ENCODE measurements at places on chromosomes 12 and 14.

DNA sequence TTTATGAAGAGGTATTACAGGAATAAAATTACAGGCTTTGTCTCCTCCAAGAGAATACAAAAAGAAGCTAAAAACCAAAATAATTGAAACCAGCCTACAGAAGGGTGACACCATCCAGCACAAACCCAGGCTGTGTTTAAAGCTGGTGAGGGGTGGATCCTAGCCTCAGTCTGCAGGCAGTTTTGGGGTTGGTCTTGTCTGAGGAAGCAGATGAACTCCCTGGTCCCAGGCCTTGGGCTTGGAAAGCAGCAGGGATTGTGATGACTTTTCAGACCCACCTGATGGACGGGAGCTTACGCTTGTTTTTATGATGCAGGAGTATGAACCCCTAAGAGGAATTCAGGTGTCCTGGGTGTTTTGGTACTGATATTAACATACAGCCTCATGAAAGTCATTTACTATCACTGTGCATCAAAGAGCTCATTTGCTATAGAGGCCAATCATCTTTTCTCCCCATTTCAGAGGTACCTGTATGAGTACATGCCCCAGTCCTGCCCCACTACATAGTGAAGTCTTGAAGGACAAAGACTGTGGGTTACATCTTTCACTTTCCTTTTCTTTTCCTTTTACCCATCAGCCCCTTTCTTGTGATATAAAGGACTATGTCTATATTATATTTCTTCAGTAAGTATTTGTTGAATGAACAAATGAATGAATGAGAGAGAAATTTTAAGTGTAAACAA lies 18.1 kb downstream of the PRICKLE1 start:
- DNase-seq: no peak

DNA sequence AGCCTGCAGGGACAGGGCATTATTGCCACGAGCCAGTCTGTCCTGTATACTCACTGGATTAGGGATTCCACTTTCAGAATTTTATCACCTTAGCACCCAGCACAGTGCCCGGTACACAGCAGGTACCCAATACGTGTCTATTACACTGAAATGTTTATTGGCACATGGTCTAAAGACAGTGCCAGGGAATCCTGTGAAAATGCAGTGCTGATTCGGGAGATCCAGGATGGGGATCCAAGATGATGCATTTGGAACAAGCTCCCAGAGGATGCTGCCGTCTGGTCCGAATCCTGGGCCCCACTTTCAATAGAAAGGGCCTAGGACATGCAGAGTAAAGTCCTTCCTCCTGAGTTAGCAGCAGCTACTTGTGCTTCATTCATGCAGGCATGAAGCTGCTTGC lies 230.7 kb downstream of the CACNA1C start:
- DNase-seq: no peak

GRCh38 chr14:50040895-50041465 lies 75.4 kb downstream of the VCPKMT start:
- no peak for DNase-seq

DNA sequence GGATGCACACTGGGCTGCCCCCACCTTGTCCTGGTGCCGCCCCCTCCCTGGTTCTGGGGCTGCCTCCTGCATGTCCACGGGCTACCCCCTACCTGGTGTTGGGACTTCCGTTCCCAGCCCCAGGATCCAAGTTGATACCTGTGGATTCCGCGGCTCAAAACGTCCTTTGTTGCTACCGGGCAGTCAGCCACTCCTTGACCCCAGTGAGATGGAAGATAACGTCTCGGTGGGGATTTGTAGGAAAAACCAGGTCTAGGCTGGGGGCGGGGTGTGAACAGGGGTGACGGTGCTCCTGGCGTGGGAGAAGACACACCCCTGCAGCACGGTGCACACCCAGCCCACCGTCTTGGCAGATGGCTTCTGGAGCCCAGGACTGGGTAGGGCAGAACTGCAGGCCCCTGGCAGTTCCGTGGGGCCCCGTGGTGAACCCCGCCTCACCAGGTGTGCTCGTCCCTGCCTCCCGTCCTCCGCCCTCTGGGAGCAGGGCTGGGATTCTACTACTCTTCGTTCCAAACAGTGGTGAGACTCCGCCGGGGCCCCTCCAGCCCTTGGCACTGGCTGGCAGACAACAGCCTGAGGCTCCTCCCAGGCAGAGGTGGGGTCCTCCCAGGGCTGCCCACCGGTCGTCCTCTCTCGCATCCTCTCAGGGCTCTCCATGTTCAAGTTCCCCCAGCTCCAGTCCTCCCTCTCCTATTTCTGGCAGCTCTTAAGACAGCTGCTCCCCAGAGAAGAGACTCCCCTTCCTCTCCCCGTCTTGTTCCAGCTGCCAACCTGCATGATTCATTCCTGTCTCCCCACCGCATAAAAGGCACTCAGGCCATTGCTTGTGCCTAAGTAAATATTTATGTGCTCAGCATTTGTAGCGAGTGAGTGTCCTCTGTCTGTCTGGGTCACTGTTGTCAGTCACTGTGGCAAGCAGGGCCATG lies 75.5 kb downstream of the FBXL14 start:
- DNase-seq: peak; percentile 82

- no peak for DNase-seq
Measured at GRCh38 chr12:81077329-81077685, 572 bp upstream of the ACSS3 start.

DNA sequence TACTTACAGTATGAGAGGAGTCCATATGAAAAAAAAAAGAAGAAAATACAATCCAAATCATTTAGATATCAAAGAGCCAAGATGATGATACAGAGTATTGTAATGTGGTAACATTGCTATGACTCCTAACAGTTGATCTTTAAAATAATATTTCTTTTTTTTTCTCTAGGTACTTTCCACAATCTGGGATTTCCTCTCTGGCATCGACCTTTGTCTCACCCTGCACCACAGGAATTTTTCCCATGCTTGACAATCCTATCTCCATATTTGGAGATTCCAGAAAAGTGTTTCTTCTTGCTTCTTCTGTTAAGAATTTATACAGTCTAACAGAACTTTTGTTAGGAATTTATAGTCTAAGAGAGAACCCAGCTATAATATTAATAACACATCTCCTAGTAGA lies 184.4 kb downstream of the ITPR2 start:
- peak; percentile 96 for DNase-seq

DNA sequence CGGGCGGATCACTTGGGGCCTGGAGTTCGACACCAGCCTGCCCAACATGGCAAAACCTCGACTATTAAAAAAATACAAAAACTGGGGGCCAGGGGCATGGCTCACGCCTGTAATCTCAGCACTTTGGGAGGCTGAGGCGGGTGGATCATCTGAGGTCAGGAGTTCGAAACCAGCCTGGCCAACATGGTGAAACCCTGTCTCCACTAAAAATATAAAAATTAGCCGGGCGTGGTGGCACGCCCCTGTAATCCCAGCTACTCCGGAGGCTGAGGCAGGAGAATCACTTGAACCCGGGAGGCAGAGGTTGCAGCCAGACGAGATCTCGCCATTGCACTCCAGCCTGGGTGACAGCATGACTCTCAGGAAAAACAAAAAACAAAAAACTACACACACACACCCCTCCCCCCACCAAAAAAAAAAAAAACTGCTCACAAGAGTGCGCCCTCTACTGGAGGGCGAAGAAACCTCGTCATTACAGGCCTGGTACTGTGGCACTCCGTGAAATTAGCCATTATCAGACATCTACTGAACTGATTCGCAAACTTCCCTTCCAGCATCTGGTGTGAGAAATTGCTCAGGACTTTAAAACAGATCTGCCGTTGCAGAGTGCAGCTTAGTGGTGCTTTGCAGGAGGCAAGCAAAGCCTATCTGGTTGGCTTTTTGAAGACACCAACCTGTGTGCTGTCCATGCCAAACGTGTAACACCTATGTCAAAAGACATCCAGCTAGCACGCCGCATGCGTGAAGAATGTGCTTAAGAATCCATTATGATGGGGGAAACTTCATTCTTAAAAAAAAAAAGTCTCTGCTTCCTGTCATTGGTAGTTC lies 7.7 kb downstream of the PPP1R3E start:
- peak; percentile 58 for DNase-seq

GRCh38 chr14:79057333-79057732 lies 887.2 kb downstream of the NRXN3 start:
- no peak for DNase-seq

GRCh38 chr14:92886337-92886736 lies 36.6 kb upstream of the CHGA start:
- no peak for DNase-seq

DNA sequence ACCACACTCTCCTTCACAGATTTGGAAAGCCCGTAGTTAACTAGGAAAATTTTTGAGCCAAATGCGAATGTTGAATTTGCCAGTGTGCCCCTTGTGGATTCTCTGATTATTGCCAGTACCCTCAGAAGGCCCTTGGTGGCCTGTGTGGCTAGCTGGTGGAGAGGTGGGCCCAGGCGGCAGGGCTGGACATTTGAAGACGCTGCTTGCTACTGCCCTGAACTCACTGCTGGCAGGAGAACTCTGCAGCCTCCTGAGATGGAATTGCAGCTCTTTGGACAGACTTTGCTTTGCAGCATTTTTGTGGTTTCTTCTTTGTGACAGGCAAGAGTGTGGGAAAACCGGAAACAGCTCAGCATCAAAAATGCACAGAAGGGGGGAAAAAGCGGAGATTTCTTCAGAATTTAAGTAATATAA lies 97.6 kb downstream of the TGFB3 start:
- peak; percentile 89 for DNase-seq

All from fibroblast of skin of abdomen (primary cell).